ENCODE measurements at places on chromosomes 4 and X.

- DNase-seq, result no peak
These were observed 98.2 kb upstream of the ARSJ start for GRCh38 chr4:114077610-114078009.

DNA sequence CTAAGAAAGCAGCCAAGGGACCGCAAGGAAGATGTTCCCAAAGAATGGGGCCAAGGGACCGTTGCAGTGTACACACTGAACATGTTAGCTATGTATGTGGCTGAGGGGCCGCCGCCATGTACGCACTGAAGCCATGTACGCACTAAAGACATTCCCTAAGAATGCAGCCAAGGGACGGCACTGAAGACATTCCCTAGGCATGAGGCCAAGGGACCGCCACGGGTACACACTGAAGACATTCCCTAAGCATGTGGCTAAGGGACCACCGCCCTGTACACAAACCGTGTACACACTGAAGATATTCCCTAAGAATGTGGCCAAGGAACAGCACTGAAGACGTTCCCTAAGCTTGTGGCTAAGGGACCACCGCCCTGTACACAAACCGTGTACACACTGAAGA, 54.0 kb downstream of the DHRSX start:
- DNase-seq, result no peak

DNA sequence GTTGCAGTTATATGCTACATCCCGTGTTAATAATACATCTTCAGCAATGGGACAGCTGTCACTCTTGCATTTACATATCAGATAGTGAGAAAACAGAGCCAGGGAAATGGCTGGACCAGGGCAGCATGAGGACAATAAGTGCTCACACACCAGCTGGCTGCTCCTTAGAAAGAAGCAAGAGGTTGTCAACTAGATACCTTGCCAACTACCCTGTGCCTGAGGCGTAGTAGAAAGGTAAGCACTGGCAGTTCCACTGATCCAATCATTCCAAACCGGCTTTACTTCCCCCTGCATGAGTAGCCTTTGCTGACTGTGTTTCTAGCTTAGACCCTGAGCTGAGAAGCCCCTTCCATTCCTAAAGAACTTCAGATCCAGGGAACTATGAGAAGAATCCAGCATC, 52.2 kb upstream of the FGF13 start:
- no peak for DNase-seq

GRCh38 chrX:24837966-24838365, 144.2 kb downstream of the POLA1 start:
- DNase-seq, result no peak

DNA sequence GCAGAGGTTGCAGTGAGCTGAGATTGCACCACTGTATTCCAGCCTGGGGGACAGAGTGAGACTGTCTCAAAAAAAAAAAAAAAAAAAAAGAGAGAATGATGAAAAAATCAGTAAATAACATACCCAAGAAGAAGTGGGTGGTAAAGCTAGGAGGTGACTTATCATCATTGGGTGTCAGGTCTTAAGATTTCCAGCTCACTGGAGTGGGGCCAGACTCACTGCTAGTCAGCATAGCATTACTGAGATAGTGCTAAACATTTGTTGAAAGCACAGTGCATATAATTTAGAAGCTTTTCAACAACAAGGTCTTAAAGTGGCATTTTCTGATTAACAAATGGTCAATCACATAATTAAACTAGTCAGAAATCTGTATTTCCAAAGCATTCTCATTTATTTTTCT, 221.8 kb upstream of the GYPA start:
- DNase-seq, result no peak
